EL (cell line): ENCODE measurements at places on chromosomes 7 and 10.
A peak's percentile ranks its signal among the peaks of the same experiment; 100 is the strongest.

DNA sequence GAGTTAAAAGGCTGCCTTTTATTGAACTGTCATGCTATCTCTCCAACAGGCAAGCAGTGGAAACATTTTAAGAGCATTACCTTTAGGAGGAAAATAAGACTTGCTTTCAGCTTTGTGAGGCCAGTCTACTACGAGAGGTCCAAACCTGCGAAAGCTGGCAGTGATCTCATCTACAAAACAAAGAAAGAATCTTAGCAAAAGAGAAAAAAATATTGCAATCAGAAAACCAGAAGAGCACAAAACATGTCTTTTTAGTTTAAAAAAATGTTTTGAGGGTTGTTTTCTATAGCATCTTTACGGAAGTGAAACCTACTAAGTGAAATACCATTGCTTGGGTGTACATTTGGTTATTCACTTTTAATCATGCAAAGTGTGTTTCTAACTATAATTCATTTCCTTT is 147.9 kb downstream of the CPEB3 start:
- no peak for DNase-seq

GRCh38 chr10:123148414-123149161 is 652 bp downstream of the HMX2 start:
- DNase-seq: no peak

GRCh38 chr7:18177815-18178660 is 150.4 kb upstream of the PRPS1L1 start:
- DNase-seq: no peak

DNA sequence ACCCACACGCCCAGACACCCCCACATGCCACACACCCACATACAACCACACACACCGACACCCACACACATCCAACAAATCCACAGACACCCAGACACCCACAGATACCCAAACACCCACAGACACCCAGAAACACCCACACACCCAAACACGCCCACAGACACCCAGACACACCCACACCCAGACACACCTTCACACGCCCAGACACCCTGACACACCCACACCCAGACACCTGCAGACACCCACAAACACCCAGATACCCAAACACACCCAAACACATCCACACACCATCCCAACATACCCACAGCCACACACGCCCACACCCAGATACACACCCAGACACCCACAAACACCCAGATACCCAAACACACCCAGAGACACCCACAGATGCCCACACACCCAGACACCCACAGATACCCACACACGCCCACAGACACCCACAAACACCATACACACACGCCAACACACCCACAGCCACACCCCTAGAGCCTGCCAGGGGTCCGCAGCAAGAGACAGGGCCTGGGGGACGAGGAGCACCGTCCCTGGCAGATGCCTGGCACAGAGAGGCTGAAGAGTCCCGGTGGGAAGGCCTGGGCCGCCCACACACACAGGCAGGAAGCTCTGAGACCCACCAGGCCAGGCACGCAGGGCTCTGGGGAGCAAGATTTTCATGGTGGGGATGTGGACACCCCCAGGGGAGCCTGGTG is 28.5 kb downstream of the CYP2W1 start:
- DNase-seq: no peak

DNA sequence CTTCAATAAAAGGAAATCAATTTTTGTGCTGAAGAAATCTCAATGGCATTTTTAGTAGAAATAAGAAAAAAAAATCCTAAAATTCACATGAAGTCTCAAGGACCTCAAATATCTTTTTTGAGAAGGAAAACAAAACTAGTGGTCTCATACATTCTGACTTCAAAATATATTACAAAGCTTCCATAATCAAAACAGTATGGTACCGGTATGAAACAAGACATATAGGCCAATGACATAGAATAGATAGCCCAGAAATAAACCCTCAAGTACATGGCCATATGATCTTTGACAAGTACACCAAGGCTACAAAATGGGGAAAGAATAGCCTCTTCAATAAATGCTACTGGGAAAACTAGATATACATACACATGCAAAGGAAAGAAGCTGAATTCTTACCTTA is 131.8 kb upstream of the GPR22 start:
- no peak for DNase-seq

- DNase-seq: peak; percentile 87
Observed at GRCh38 chr7:17144322-17144721, 154.1 kb upstream of the AHR start.
